ENCODE measurements at places on chromosomes 13 and 19.
A peak's percentile ranks its signal among the peaks of the same experiment; 100 is the strongest.

DNA sequence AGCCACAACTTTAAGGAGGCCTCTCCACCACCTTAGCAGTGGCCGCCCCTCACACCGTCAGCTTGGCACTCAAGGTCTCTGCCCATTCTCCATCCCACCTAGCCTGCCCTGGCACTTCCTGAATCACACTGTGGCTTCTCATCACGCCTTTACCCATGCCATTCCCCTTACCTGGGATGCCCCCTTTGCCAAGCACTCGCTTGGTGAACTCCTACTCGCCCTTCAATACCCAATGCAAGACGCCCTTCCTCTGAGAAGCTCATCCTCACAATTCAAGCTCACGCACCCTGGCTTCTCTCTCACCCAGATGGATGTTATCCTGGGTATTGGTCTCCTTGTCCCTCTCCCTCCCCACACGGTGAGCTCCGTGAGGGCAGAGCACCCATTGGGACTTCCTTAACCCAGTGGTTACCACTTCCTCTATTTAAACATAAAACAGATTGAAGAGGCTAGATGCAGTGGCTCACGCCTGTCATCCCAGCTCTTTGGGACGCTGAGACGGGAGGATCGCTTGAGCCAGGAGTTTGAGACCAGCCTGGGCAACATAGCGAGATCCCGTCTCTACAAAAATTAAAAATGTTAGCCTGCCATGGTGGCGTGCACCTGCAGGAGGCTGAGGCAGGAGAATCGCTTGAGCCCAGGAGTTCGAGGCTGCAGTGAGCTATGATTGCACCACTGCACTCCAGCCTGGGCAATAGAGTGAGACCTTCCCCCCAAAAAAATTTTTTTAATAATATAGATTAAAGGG lies 12.6 kb upstream of the SHD start:
- DNase-seq: no peak

DNA sequence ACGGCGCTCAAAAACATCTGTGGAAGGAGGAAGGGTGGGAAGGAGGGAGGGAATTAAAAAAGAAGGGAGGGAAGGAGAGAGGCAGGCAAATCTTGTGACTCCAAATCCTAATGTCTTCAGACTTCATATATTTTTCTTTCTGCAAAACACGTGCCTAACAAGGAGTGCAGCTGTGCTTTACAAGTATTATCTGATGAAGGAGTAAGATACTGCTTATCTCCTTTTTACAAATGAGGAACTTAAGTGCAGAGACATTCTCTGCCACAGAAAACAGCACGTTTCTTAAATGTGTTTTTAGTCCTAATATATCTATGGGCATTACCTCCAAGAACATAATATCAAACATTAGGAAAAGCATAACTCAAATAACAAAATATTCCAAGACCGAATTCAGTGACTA lies 6.5 kb downstream of the FLT3 start:
- peak; percentile 84 for DNase-seq

DNA sequence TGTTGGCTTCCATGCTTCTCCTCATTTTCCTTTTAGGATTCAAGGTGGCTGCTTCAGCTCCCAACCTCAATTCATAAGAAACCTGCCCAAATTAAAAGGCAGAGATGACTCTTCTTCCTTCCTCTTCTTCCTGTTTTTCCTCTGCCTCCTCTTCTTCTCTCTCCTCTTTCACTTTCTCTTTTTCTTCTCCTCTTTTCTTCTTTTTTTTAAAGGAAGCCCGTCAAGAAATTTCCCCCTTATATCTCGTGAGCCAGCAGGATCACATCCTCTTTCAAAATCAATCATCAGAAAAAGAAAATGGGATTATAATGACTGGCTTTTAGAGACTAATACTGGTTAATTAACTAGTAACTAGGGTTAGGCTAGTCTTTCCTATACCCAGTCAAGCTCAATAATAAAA lies 220.3 kb downstream of the NBEA start:
- no peak for DNase-seq

DNA sequence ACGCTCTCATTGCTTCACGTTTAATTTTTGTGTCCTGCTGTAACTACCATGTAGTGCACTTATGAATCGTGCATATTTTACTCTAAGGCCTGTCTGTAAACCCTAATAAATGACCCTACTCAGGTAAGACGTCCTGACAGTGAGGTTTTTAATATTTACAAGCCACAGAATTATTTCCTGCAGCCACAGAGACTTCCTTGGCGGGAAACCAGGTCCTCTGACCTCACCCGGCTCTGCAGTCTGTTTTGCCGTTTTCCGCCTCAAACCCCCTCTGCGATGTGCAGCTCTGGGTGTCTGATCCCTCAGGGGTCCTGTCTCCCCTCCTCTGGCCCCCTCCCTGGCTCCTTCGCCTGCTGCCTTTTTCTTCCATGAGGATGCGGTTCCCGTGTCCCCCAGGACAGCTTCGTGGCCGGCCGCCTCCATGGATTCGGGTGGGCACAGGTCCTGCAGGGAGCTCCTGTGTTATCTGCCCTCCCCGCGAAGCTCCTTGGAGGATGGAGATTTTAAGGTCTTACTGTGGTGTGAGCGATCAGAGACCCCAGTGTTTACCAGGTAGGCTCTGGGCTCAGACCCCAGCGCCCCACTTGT lies 66.3 kb downstream of the MCF2L start:
- no peak for DNase-seq

DNA sequence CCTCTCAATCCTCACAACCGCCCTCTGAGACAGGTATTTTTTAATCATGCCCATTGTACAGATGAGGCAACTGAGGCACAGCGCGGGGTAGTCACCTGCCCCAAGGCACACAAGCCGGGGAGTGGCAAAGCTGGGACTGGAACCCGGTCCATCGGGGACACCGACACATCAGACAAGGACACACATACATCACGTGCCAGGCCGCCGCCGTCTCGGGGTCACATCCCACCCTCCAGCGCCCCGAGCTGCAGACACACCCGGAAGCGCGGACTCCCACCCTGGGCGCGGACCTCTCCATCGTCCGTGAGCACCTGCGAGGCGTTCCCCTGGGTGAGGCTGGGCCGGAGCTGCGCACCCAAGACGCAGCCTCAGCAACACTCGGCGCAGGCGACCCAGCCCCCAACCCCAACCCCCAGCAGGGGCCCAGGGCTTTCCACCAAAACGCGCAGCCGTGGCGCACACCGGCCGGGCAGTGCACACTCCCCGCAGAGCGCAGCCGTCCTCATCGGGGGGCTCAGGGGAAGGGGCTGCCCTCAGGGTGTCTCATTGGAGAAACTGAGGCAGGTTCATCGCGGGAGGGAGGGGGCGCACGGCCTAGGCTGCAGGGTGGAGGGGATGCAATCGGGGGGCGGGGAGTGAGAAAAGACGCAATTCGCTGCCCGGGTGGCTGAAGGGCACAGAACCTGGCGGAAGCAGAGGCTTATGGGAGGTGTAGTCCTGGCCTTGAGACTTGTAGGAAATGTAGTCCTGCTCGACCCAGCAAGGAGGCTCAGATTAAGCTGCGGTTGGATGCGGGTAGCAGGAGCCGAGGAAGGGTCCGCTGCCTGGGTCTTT lies 1.9 kb upstream of the LMTK3 start:
- DNase-seq: peak; percentile 97

- DNase-seq: peak; percentile 92
Observed at GRCh38 chr13:92224052-92224821, 825.8 kb downstream of the GPC5 start.

GRCh38 chr19:53909471-53910169 lies 542 bp downstream of the CACNG7 start:
- DNase-seq: no peak

GRCh38 chr13:107835339-107836018 lies 379.9 kb downstream of the LIG4 start:
- peak; percentile 16 for DNase-seq

GRCh38 chr19:17264641-17264979 lies at the start of gene USHBP1:
TSS of gene USHBP1 (minus strand) at chr19:17264745. CDS start at chr19:17264299, 446 bp downstream.
- DNase-seq: no peak

GRCh38 chr13:105165449-105166125 lies 1369.9 kb downstream of the EFNB2 start:
- DNase-seq: no peak

DNA sequence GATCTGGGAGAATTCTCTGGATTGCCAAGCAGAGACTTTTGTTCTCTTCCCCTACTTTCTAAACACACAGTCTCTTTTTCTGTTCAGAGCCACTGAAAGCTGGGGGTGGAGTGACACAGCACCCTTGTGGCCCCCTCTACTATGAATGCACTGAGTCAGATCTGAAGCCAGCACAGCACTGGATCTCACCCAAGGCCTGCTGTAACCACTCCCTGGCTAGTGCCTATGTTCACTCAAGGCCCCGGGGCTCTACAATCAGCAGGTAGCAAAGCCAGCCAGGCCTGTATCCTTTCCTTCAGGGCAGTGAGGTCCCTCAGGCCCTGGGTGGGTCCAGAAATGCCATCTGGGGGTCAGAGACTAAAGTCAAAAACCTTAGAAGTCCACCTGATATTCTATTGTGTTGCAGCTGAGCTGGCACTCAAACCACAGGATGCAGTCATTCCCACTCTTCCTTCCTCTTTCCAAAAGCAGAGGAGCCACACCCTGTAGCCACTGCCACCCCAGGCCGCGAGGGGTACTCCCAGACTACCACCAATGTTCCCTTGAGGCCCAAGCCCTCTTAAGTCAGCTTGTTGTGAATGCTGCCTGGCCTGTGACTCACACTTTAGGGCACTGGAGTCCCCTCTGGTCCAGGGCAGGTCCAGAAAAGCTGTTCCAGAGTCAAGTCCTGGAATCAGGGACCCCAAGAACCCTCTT lies 110.1 kb upstream of the RXFP2 start:
- peak; percentile 89 for DNase-seq

GRCh38 chr19:5809053-5809452 lies 4.2 kb downstream of the NRTN start:
- DNase-seq: peak; percentile 75

GRCh38 chr19:12670159-12670928 lies 3.7 kb downstream of the WDR83 start:
- DNase-seq: no peak

GRCh38 chr13:72692884-72693514 lies 34.4 kb downstream of the MZT1 start:
- DNase-seq: no peak

DNA sequence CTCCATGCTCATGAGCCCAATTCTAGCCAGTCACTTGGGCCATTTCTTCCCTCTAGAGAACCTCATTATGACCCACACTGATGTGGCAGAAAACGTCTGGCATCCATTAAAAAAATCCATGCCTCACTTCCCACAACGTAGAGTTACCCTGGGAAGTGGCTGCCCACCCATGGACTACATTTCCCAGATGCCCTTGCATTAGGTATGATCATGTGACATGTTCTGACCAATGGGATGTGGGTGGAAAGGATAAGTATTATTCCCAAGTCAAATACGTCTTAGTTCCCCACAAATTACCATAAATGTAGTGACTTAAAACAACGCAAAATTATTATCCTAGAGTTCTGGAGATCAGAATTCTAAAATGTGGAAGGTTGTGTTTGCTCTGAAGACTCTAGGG lies 47.9 kb upstream of the ZNRF4 start:
- DNase-seq: peak; percentile 37

DNA sequence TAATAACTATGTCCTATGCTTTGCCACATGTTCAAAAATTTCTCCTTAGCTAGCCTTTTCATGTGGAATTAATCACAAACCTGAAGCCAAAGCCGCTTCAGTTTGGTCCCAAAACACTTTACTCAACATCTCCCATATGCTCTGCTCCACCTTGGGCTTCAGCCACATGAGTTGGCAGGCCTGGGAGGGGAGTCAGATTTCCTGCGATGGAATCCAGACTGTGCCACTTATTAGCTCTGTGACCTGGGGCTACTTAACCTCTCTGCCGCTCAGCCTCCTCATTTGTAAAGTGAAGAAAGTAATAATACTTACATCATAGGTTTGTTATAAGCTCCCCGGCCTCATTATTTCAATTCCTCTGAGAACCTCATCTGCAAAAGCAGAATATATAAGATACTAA lies 272.0 kb downstream of the LMO7 start:
- no peak for DNase-seq

DNA sequence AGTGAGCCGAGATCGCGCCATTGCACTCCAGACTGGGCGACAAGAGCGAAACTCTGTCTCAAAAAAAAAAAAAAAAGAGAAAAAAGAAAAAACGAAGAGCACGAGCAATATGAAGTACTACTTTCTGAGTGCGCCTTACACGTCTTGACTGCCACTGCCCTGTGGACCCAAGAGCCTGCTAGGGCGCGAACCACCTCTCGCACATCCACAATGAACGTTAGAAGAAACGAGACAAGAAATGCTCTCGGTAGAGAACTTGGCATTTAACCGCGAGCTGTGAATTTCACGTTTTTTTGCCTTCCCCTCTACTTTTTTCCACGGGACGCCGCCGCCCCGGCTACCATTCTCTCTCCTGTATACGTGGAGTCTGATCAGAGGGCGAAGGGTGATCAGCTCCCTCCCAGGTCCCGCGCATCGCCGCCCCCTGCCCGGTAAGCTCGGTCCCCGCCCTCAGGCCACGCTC lies 454 bp downstream of the TIMM44 start:
- no peak for DNase-seq

DNA sequence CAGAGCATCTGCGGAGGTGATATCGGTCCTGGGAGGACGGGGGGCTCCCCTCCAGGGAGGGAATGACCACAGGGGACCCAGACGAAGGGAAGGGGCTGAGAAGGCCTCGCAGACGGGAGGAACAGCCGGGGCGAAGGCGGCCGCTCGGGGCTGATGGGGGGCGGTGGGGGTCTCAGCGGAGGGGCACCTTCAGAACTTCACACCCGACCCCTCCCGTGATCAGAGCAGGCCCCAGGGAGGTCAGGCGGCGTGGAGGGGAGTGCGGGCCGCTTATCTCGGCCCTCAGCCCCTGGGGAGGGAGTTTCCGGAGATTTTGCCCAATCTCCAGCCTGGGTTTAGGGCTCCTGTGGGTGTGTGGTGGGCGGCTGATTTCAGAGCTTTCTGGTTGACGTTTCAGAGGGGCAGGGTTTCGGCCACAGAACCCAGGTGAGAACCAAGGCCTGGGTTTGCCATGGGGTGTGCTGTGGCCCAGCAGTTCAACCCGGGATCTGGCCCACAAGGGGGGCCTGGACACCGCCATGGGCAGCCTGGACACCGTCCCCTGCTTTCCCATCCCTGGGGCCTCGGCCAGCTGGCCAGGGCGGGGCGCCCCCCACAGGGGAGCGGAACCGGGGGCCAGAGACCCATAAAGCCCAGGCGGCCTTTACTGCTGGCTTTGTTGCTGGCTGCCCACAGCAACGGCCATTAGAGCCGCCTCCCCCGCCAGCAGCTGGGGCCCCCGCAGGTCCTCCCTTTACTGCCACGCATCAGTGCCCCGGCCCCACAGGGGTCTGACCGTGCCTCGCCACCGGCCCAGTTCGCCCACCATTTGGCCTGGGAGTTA lies 29.0 kb downstream of the ARID3A start:
- DNase-seq: peak; percentile 33

GRCh38 chr13:20426766-20427448 lies 98.8 kb downstream of the CRYL1 start:
- DNase-seq: no peak

DNA sequence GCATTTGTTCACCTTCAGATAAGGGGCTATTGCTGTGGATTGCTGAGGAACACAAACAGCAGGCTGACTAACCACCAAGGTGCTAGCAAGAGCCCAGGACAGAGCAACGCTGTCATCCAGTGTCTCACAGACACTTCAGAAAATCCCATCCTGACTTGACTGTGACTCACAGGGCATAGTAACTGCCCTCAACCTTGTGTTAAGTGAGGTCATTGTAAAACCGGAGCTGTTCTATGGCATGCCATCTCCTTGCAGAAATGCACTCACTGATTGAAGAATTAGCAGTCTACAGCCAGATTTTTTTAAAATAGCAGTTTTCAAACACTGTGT lies 51.1 kb downstream of the TNFRSF19 start:
- peak; percentile 8 for DNase-seq

- DNase-seq: no peak
Observed at GRCh38 chr19:19610376-19611202, 7.9 kb downstream of the PBX4 start.
